ENCODE measurements at places on chromosomes 1 and 21.

DNA sequence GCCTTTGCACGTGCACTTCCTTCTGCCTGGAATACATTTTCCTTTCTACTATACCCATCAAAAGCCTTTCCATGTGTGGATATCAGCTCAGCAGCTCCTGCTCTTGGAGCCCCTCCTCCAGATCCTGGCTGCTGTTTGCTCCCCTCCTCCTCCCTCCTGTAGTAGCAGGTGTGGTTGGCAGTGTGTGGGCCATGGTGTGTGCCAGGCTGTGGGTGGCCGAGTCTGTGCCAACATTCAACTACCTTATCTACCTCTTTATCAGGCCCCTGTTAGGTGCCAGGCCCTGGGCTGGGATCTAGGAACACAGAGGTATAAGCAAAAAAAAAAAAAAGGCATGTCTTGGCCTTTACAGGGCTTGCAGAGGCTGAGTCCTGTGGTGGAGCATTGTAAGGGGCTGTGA, 180.6 kb upstream of the JUN start:
- peak; percentile 23 for DNase-seq

DNA sequence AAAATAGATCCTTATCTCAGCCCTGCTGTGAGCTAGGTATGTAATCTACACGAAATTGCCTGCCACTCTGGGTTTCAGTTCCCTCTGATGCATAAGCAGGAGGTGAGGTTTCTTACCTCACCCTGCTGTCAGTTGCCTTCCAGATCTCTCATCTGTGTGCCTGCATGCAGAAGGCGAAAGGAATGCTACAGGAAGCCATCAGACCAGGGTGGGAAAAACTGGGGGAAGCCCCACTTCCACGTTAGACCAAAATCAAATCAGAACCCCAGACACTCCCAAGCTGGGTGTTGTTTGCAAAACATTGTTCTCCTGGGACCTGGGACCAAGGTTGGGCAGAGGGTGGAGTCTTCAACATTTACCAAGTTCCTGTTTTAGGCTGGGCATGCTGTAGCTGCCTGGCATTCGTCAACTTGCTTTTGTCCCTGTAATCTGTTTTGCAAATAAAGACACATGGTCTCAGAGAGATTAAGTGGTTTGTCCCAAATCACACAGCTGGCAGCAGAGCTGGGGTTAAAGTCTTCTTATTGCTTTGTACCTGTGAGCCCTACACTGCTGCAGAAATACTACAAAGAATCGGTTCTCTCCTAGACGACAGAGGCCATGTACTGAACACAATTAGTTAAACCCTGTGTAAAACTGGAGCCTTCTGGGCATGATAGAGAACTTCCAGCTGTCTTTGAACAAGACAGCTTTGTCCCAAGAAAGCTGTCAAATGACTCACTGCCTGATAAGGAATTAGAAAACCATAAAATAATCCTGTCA, 389.7 kb upstream of the RUNX1 start:
- peak; percentile 3 for DNase-seq

- no peak for DNase-seq
Measured at GRCh38 chr21:33314111-33314510, 10.7 kb upstream of the IFNAR1 start.

GRCh38 chr1:96090134-96090533, 631.5 kb upstream of the PTBP2 start:
- no peak for DNase-seq

GRCh38 chr1:243343970-243344937, 88.4 kb downstream of the SDCCAG8 start:
- peak; percentile 79 for DNase-seq

DNA sequence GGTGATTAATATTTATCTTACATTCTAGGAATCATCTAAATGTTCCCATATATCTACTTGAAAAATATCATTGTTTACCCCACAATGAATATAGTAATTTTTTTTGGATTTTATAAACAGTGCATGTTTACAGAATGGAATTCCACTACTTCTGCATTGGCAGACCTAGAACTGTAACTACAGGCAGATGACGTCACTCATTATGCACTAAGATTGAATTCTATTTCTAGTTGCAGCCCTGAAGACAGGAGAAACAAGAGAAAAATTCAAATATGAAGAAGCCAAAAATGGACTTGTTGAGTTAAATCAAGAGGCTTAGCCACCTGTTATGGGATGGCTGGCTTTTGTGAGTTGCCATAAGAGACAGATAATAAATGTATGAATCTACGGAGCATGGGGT, 364.7 kb downstream of the PCP4 start:
- no peak for DNase-seq

- no peak for DNase-seq
Measured at GRCh38 chr21:30251781-30252180, 31.0 kb downstream of the KRTAP24-1 start.
